Activated CD4-positive, alpha-beta T cell treated with anti-CD3 and anti-CD28 coated beads, Interleukin-2, amount 10 ng/mL, durations not matched to agents 7 days and 5 days (primary cell): ENCODE measurements at places on chromosomes 3 and 15. TPM values are rescaled to one million over a fixed set of nuclear protein-coding genes. Genes with fewer than 3 reads are reported as not detected.
A peak's percentile ranks its signal among the peaks of the same experiment; 100 is the strongest.

DNA sequence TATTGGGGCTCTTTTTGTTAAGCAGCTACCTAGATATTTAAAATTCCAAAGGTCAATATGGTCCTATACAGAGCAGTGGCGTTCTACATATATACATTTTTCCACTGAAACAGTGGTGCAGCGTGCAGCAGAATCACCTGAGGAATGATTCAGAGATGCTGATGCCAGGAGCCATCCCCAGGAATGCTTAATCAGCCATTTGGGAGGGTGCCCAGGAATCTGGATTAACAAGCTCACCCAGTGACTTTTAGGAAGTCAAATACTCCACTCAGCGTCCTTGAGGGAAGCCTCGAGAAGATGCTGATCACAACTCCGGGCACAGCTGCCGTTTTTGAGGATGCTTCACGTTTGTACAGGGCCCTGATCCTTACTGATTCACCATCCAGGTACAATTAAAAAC lies 82.6 kb upstream of the ARHGEF3 start:
- H3K4me1 ChIP-seq = peaks cover 66% of the 10 kb centered on the region
- no peak for DNase-seq
- H3K27me3 ChIP-seq = no peaks in the 10 kb centered on the region
- H3K27ac ChIP-seq = no peak overlapping the region

- H3K36me3 ChIP-seq = peaks cover 29% of the 10 kb centered on the region
- peak overlapping the region; percentile 11 for H3K4me3 ChIP-seq
- H3K4me1 ChIP-seq = peaks cover 71% of the 10 kb centered on the region
These were observed 161.5 kb downstream of the FOXP1 start for GRCh38 chr3:71421820-71422566.

- H3K4me3 ChIP-seq = no peak overlapping the region
- peaks cover 51% of the 10 kb centered on the region for H3K27me3 ChIP-seq
- peaks cover 22% of the 10 kb centered on the region for H3K4me1 ChIP-seq
- no peaks in the 10 kb centered on the region for H3K36me3 ChIP-seq
- H3K27ac ChIP-seq = no peak overlapping the region
These were observed 24.1 kb upstream of the OR5K4 start for GRCh38 chr3:98329392-98330124.

The KNG1 gene
- not detected for total RNA-seq

The LDHAL6B gene
- total RNA-seq = not detected

The GOLGA8K gene
- 1.2 TPM for total RNA-seq

- no peak for DNase-seq
- no peaks in the 10 kb centered on the region for H3K36me3 ChIP-seq
- H3K27ac ChIP-seq = no peak overlapping the region
- no peaks in the 10 kb centered on the region for H3K27me3 ChIP-seq
- H3K4me3 ChIP-seq = no peak overlapping the region
These were observed 75.7 kb downstream of the DUT start for GRCh38 chr15:48406911-48407310.

The KBTBD13 gene
- not detected for total RNA-seq
